ENCODE measurements at places on chromosomes 16 and 17.

DNA sequence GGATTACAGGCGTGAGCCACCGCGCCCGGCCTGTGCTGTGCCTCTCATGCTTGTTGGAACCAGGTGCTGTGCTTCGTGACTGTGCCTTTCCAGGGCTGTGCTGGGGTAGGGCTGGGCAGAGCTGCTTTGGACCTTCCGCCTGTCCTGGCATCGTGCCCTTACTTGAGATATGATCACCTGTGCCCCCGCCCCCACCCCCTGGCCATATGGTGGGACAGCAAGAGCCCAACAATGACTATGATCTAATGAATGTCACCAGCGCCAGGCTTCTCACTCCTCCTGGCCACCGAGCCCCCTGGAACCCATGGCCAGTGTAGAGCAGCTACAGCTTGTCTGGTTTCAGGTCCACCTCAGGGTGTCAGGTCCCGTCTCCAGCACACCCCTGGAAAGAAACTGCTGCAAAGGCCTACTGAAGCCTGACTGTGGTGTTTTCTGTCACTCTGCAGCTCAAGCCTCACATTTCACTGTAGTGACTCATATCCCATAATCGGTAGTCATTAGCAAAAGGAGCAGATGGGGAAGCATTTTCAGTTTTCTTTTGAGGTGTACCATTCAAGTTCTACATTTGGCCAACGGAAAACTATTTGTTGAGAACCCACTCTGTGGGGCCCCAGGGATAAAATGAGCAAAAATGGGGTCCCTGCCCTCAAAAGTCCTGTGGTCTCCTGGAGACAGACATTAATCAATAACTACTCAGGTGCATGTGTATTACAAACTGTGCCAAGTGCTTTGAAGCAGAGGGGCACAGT, 22.1 kb downstream of the FCSK start:
- peak; percentile 7 for DNase-seq

GRCh38 chr16:82013139-82013538, 1.9 kb upstream of the SDR42E1 start:
- DNase-seq, result no peak

GRCh38 chr16:27473101-27473900, 71.3 kb downstream of the IL21R start:
- no peak for DNase-seq

DNA sequence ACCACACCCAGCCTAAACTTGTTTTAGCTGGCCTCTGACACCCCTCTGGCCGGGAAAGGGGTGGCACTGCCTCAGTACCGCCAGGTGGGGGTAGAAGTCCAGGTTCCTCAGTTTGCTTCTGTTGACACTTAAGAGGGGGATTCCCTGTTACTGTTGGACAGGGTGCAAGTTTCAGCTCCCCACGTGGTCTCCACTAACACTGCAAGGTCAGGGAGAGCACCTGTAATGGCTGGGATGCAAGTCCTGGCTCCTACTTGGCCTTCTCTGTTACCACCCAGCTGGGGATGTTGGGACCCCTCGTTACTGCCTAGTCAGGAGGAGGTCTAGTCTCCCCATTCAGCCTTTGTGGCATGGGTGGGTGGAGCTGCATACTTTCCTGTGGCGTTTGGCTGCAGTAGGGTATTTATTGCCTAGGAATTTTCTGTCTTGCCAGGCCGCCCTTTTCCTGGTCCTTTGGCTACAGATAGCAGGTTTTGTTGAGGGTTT, 10.6 kb upstream of the MFAP4 start:
- no peak for DNase-seq

GRCh38 chr17:78716814-78717393, 65.2 kb downstream of the CYTH1 start:
- no peak for DNase-seq

GRCh38 chr17:19242926-19243325, 5.8 kb downstream of the EPN2 start:
- DNase-seq, result no peak

GRCh38 chr16:1809281-1809801, 15.8 kb upstream of the IGFALS start:
- DNase-seq, result no peak

GRCh38 chr17:44961921-44962350, 6.2 kb downstream of the C1QL1 start:
- no peak for DNase-seq

DNA sequence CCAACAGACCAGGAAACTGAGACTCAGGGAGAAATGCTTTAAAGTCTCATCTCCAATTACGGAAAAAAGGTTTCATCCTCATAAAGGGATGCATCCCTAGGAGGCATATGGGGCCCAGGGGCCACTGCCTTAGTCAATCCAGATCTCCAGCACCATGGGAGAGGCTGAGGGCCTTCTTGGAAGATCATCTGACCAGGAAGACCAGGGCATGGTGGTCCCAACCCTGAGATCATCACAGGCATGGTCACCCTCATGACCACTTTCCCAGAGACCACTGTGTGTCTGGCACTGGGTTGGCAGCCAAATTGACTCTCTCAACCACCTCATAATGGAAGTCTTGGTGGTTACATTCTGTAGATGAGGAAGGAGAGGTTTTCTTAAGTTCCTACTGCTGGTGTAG, 23.4 kb upstream of the CES5A start:
- no peak for DNase-seq

DNA sequence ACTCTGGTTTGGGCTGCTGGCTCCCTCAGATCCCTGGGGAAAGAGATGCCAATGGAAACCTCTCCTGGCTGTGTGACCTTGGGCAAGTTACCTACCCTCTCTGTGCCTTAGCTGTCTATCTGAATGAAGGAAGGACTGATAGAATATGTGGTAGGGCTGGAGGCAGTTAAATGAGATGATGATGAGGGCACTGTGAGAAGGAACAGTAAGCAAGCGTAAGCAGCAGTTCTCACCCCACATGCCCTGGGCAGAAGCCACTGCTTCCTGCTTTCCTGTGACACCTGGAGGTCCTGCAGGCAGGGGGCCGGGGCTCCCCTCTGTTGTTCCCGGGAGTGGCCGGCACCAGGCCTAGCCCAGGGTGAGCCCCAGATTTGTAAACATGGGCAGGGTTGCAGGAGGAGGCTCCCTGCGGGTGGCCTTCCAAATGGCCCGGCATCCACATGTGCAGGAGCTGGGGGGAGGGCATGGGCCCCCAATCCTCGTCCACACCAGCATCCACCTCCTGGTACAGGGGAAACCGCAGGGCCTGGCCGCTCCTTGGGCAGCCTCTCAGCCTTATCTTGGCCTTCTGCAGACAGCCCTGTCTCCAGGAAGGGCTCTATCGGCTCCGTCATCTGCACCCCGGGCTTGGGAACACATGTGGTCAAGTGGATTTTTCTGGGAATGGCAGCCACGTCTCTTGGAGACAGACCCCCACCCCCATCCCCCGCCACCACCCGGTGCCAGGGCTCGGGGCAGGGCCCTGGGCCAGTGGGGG, 235.6 kb upstream of the GSE1 start:
- no peak for DNase-seq

DNA sequence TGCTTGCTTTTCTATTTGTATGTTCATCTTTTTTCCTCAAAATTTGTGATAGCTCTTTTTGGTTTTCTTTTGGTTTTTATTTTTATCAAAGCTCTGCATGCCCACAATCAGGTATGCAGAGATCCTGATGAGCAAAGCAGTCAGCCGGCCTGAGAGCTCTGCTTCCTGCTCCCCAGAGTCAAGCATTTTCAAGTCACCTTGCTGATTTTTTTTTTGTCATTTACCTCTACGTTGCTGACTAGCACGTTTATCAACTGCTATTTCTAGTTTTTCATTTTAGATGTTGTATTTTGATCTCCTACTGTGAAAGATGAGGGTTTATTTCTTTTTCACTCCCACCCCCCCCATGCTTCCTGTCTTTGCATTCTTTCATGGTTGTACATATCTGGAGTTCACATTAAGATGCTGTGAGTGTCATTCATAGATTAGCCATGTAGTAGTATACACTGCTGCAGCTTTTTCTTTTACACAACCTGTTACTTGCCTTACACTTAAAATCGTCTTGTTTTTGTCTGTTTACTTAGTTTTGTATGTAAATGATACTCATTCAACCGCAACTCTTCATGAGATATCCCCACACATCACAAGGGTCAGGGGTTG, 196.2 kb downstream of the LGALS9B start:
- DNase-seq, result no peak

DNA sequence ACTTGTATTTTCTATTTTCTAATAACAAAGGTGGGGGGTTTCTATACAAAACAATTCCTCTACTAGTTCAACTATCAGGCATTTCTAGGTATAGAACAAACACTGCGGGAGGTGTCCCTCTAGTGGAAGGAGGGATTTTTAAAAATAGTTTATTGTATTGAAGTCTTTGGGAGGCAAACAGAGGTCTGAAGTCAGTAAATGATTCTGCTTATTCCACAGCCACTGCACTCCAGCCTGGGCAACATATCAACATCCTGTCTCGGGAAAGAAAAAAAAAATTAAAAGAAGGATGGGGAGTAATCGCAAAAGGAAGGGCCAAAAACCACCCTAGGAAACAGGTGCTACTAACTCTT, 648 bp upstream of the ERCC4 start:
- no peak for DNase-seq

DNA sequence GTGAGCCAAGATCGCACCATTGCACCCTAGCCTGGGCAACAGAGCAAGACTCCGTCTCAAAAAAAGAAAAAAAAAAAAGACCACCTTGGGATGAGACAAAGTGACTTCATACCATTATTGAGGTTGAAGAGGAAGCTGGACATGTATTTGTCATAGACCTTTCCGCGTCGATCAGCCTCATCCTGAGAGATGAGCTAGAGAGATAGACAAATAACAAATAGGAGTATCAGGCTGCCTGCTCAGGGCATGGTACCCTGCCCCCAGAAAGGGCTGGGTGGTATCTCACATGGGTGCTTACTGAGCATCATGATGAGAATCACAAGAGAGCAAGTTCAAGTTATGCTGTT, 22.1 kb downstream of the CNTNAP1 start:
- DNase-seq, result no peak

Data from activated CD4-positive, alpha-beta T cell treated with anti-CD3 and anti-CD28 coated beads, Interleukin-2, amount 50 U/mL, for 24 hours (primary cell).